Ecto neural progenitor cell (in vitro differentiated cells): ENCODE measurements at places on chromosomes 7 and 10.
A peak's percentile ranks its signal among the peaks of the same experiment; 100 is the strongest.

GRCh38 chr10:133326745-133327650 is 9.7 kb downstream of the CALY start:
- DNase-seq: no peak

DNA sequence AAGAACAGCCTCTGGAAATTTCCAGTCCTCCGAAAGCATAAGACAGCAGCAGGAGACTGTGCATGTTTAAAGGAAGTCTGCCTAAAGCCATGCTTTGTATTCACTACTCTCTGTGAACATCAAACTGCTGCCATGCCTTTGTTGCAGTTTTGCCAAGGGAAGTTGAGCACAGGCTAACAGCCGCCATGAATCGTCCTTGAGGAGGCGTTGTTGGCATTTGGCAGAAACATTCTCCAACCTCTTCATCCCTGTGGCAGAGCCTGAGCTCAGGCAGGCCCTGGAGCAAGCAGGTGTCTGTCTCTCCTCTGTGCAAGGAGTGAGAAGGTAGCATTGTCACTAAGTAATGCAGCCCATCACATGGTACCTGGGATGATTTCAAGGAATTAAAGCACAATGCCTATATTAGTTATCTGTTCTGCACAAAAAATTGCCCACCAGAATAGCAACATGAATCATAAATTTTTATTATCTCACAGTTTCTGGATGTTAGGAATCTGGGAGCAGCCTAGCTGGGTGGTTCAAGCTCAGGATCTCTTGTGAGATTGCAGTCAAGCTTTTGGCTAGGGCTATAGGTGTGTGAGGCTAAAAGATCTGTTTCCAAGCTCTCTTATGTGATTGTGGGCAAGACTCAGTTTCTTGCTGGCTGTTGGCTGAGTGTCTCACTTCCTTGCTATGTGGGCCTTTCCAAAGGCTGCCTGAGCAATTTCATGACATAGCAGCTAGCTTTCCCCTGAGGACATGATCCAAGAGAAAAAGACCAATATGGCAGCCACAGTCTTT is 46.5 kb upstream of the KIAA1217 start:
- no peak for DNase-seq

- DNase-seq: no peak
Measured at GRCh38 chr7:124557587-124557986, 208.0 kb downstream of the GPR37 start.

DNA sequence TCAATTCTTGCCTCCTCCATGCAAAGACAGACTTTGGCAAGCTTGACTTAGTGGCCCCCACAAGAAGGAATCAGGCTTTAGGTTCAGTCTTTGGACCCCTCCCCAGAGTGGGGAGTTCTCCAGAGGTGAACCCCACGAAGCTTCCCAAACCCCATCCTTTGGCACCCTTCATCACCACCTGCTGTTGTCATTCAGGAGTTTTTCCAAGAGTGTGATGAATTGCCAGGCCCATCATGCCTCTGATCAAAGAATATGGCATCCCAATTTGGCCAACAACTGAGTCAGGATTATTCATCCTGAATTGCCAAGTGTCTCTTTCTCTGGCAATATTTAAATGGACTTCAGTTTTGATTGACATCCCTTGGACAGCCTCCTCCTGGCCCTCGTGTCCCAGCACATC is 404.7 kb upstream of the MKI67 start:
- no peak for DNase-seq

DNA sequence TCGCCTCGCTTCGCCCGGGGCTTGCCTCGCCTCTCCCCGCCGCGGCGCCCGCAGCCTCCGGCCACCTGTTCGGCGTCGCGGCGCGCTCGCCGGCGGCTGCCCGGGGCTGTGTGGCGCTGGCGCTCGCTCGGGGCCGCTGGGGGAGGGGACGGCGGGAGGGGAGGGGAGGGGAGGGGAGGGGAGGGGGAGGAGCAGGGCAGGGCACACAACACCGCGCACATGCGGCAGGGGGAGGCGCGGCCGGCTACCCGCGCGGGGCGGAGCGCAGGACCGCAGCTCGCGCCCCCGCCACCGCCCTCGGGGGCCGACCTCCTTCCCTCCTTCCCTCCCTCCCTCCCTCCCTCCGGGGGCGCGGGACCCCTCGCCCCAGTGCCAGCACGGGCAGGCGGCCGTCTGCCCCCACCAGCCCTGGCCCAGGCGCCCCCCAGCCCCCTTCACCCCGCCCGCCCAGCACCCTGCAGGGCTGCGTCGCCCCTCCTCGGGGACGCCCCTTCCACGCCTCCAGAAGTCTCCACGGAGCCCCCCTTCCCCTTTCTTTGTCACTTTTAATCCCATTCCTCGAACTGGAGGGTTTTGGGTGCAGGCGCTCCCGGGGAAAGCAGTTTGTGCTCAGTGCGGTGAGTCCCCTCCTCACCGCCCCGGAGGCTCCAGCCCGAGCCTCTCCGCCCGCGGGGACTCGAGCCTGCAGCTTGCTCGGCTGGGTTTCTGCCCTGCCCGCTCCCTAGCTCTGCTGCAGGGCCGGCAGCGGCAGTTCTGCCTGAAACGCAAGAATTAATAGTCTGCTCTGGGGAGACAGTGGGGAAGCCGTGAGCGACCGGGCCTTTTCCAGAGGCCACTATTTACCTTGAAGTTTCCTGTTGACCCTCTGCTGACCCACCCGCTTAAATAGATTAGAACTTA is at the start of gene PARD3:
Gene PARD3, minus strand, starts transcription at position 112 of the 900 bp plus-strand sequence. CDS start 301 bp downstream, outside the sequence.
- DNase-seq: peak; percentile 86

DNA sequence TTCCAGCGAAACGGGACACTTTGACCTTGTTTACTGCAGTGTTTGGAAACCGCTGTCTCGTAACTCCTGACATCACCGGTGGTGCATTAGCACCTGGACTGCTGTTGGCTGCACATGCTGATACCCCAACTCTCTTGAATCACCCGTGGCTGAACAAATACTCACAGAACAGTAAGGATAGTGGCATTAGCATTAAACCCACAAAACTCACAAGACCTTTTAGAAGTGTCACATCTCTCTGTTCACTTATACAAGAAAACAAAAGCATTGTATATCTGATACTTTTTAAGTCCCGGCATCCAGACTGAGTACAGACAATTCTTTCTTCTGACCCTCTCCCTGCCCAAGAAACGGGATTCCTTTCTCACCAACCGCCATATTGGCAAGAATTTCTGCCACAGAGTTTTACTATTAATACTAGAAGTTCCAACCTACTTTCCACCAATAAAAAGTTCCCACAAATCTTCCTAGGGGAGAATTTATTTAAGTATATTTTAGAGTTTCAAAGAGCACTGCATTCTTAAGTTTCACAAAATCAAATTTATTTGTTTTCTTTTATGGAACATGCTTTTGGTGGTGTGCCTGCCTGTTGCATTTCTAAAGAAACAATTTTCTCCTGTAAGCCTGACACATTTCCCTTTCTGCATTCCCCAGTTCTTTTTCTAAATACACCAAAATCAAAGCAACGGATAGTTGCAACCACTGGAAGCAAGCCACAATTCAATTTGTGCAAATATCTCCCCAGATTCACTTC is 208.4 kb upstream of the KLF14 start:
- DNase-seq: no peak

GRCh38 chr10:3261921-3262320 is 89.3 kb upstream of the PITRM1 start:
- no peak for DNase-seq

DNA sequence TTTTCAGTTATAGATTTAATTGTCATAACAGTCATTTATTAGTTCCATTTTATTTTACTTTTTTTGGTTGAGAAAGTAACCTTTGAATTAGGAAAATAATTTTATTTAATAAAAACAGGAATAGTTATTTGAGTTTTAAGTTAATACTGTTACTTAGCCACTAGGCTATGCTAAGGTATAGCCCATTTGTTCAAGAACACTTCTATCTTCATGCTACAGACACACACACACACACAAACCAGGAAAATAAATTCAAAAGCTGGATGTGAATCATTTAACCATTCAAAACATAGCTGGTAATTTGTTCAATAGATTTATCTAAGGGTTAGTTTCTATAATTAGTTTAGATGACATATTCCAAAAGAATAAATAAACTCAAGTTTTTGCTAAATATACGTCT is 148.4 kb downstream of the RNF133 start:
- DNase-seq: no peak

- DNase-seq: no peak
Measured at GRCh38 chr7:142890874-142891485, 5.4 kb upstream of the TRPV6 start.

GRCh38 chr7:12158334-12159060 is 52.6 kb upstream of the TMEM106B start:
- no peak for DNase-seq

GRCh38 chr7:133572843-133573242 is 320.0 kb downstream of the EXOC4 start:
- no peak for DNase-seq

GRCh38 chr7:7567898-7568531 is 1.3 kb downstream of the MIOS start:
- no peak for DNase-seq
